Stimulated activated CD4-positive, alpha-beta T cell treated with anti-CD3 and anti-CD28 coated beads, Interleukin-15, amount 100 ng/mL, for 24 hours (primary cell): ENCODE measurements at places on chromosomes 1 and 21.

GRCh38 chr1:182279724-182280503 lies 111.7 kb downstream of the GLUL start:
- no peak for DNase-seq

GRCh38 chr1:26352338-26352679 lies 1.6 kb downstream of the CRYBG2 start:
- DNase-seq = no peak

DNA sequence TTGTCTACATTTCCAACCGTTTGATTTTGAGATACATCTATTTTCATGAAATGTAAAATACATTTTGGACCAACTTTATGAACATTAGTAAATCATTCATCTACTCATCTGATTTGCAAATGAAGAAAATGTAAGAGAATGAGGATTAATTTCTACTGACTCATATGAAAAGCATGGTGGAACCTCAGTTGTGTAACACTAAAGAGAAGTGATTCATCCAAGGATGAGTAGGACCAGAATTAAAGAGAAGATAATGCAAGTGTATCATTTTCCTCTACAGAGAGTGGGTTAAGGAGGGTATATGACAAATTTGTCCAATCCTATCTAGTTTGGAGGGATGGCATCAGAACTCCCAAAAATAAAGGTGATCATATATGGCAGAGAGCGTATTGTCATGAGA lies 1967.6 kb downstream of the MRPL39 start:
- no peak for DNase-seq

GRCh38 chr1:103788377-103788776 lies 38.7 kb downstream of the AMY1C start:
- no peak for DNase-seq

DNA sequence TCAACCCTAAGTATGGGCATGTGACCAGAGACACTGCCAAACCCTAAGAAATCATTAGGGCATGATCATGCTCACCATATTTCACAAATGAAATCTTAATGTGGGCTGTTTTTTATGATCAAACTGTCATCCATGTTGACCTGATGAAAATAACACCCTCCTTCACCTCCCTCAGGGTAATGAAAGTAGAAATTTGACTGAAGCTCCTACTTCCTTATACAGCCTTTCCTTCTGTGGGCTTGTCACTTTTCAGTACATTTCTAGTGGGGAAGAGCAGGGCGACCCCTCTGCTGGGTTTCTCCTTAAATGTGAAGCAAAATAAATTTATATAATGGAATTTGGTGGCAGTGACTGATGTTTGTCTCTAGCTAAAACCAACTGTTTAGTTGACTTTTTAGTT lies 25.9 kb downstream of the IVNS1ABP start:
- DNase-seq = no peak
